ENCODE measurements at places on chromosomes 1 and 21.

GRCh38 chr1:82483146-82483545, 682.4 kb downstream of the ADGRL2 start:
- DNase-seq: no peak

DNA sequence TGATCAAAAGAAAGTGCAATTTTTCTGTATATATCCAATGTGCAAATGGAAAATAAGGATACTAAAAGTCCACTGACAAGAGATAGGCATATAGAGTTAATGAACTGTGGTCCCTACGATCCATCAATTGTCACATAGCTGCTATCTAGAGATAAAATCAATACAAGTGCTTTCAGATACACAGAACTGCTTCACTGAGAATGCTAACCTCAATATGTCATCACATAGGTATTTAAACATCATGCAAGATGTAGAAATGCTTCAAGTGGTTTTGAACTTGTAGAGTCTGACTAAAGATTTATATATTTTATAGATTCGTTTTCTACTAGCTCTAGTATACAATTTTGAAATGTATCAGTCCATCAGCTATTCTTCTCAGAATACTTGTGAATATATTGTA, 1604.7 kb downstream of the PLA2G4A start:
- no peak for DNase-seq

GRCh38 chr21:35329940-35330660, 281.0 kb upstream of the RUNX1 start:
- DNase-seq: no peak

DNA sequence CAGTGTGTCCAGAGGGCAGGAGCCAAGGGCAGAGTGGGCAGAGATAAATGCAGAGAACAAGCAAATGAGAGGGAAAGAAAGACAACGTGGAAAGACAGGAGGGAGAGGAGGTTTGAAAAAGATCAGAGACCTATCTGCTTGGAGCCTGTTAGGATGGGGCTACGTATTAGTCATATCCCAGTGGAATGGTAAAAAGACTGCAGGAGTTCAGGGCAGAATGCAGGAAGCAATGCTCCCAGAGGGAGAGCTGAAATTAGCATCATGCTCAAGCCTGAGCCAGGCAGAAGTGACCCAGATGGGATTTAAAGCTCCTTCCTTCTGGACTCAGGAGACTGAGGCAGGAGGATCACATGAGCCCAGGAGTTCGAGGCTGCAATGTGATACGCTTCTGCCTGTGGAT, 261.3 kb upstream of the CHRM3 start:
- no peak for DNase-seq

DNA sequence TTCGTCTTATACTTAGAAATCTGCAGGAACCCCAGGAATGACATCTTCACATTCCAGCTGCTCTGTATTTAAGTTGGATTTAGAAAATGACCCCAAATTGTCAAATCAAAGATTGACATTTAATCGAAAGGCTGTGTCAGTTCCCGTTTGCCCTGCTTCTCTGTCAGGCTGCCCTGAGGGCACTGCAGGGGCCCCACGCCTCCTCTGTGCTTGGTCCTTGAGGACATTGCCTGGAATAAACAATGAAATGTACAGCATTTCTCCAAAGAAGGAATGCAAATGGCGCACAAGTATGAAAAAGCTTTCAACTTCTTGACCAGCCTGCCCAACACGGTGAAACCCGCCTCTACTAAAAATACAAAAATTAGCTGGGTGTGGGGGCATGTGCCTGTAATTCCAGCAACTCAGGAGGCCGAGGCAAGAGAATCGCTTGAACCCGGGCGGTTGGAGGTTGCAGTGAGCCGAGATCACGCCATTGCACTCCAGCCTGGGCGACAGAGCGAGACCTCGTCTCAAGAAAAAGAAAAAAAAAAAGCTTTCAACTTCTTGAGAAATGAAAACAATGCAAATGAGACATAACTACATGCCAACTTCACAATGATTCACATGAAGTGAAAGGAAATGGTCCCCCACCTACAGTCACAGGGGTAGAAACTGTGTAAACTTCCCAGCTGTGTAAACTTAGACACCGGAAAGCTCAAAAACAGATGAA, 3.0 kb downstream of the TMPRSS3 start:
- DNase-seq: no peak

GRCh38 chr1:224770336-224770693, 154.2 kb downstream of the CNIH3 start:
- no peak for DNase-seq

DNA sequence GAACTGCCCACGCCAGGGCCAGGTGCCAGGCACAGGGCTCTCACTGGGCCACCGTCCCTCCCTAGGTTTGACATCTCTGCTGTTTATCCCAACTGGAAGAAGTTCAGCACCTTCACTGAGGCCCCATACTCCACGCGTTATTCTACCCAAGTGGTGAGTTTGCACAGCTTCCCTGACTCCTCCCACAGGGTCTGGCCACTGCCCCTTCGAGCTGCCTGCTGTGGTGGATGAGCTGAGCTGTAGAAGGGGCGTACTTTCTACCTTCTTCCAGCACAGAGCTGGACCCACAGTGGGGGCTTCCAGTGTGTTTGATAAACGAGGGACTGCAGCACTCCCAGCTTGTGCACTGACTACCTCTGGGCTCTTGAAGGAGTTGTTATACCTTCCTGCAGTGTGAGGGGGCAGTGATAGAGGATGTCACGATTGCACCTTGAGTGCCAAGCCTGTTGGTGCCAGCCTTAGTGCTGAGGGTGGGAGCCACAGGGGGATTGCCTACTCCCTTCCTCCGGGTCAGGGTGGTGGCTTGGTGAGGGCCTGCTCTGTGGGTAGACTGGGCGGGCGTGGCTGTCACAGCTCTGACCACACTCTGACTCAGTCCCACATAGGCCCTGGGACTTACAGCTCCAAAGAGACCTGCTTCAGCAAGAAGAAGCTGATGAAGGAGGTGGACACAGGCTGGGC, 5.9 kb upstream of the TTC22 start:
- no peak for DNase-seq

- DNase-seq: no peak
Observed at GRCh38 chr1:17214876-17215544, 10.1 kb downstream of the PADI1 start.

- DNase-seq: peak; percentile 57
Observed at GRCh38 chr21:41425954-41426675, at the start of gene MX1. Gene MX1, plus strand, starts transcription at chr21:41426239. Its CDS starts 5,832 bp downstream, at chr21:41432071.

- no peak for DNase-seq
Observed at GRCh38 chr1:186391841-186392240, 16.2 kb downstream of the ODR4 start.

GRCh38 chr1:204191456-204191855, 4.8 kb downstream of the KISS1 start:
- DNase-seq: no peak

DNA sequence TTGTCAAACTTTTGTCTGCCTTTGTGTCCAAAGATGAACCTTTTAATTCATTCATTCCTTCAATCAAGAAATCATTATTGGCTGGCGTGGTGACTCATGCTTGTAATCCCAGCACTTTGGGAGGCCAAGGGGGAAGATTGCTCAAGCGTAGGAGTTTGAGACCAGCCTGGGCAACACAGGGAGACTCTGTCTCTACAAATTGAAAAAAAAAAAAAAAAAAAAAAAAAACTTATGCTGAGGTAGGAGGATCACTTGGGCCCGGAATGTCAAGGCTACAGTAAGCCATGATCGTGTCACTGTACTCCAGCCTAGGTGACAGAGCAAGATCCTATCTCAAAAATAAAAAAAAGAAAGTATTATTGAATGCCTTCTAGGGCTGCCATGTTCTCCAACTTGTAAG, 51.3 kb upstream of the CXADR start:
- DNase-seq: no peak

- DNase-seq: no peak
Observed at GRCh38 chr21:41508415-41509144, 622 bp upstream of the TMPRSS2 start.

DNA sequence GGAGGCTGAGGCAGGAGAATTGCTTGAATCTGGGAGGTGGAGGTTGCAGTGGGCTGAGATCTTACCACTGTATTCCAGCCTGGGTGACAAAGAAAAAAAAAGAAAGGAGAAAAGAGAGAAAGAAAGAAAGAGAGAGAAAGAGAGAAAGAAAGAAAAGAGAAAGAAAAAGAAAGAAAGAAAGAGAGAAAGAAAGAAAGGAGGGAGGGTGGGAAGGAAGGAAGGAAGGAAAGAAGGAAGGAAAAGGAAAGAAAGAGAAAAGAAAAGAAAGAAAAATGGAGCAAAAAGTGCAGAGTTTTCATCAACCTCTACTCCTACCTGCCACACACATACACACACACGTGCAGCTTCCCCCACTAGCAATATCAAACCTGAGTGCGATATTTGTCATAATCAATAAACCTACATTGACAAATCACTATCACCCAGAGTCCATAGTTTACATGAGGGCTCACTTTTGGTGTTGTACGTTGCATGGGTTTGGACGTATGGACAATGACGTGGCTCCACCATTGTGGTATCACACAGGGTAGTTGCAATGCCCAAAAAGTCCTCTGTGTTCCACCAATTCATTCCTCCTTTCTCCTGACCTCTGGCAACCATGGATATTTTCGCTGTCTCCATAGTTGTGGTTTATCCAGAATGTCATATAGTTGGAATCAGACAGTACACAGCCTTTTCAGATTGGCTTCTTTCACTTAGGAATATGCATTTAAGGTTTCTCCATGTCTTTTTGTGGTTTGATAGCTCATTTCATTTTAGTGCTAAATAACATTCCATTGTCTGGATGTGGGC, 36.5 kb downstream of the EVA1C start:
- no peak for DNase-seq

DNA sequence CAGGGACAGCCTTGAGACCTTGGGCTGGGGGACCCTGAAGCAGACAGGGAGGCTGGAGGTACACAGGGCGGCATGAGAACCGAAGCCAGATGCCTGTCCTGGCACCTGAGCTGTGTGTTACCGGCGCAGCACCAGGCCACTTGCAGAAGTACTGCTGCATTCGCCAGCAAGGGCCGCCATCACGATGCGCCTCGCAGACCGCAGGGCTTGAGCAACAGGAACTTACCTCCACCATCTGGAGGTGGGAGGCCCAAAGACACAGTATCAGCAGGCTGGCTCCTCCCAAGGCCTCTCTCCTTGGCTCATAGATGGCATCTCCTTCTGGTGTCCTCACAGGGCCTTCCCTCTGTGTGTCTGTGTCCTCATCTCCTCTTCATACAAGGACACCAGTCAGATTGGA, 90.1 kb downstream of the PRDM16 start:
- DNase-seq: no peak

GRCh38 chr1:41673378-41673777, 188.9 kb upstream of the EDN2 start:
- no peak for DNase-seq

DNA sequence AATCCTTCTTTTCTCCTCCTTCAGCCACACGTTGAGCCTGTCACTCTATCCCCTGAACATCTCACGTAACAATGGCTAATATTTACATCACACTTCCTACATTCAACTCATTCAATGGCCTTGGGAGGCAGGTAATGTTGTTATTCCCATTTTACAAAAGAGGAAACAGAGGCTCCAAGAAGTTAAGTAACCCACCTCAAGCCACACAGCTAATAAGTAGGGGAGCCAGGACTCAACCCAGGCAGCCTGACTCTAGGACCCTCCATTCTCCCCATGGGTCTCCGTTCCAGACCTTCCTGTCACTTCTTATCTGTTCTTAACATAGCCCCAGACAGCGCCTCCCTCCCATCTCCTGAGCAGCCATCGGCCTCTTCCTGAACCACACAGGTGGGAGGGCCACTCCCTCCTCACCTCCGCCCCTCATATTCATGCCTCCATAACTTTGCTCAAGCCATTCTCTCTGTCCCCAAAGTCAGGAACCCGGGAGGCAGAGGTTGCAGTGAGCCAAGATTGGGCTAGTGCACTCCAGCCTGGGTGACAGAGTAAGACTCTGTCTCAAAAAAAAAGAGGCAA, 2.2 kb downstream of the PADI4 start:
- DNase-seq: no peak

DNA sequence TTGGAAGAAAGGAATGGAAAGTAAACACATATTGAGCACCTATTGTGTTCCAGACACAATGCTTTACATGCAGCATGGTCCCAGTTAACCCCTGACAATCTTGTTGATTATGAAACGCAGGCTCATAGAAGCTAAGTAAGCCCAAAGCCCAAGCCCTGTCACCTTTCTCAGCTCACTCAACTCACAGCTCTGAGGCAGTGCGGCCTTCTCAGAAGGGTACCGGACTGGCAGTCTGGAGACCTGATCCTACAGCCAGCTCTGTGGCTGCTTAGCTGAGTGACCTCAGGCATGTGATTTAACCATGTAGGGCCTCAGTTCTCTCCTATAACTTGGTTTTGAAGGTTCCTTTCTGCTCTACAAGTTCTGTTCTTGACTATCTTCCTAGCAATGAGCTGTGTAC, 464 bp upstream of the RNASEL start:
- no peak for DNase-seq

DNA sequence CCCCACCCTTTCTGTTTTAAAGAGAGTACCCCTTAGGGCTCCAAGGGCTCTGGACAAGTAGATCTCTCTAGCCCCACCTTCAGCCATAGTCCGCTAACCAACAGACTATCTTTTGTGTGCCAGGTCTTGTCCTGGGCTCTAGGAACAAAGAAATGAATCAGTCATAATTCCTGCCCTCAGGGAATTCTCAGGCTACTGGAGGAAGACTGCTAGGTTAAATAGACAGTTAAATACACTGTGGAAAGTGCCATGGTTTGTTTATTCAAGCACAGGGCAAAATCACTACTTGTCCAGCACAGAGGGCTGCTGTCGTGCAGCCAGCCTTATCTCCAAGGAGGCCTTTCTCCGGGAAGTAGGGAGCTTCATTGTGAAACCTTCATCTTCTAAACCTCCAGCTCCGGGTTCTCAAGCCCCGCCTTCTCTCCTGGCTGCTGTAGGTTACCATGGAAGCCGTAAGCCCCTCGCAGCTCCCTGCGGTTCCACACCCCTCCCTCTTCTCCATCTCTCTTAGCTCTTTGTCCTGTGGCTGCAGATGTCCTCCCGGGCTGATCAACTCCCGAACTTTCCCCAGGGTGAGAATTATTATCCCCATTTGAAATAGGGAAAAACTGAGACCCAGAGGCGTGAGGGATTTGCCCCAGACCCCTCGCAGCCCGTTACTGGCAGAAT, 29.8 kb downstream of the SHISAL2A start:
- no peak for DNase-seq

DNA sequence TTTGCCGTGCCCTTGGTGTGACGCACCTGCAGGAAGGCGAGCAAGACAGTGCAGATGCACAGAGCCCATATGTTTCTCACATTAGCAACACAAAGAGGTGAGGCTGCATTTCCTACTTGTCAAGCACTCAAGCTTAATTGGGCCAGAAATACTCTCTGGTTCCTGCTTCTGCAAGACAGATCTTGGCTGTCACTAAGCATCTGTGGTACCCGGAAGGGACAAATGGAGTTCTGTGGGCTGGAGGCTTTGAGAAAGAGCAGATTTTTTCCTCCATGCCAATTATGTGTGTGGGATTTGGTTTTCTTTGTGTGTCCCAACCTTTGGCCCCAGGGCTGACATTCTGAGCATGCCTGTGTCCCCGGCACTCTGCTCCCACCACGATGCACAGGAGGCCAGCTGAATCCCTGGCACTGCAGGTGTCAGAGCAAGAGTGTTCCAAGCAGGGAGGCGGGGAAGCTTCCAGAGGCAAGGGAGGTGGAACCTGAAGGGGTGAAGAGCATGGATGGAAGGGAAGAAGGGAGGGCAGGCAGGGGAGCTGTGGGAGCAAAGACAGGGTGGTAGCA, 52.0 kb upstream of the STUM start:
- DNase-seq: no peak
